ENCODE measurements at places on chromosomes 2 and 18. TPM values are rescaled to one million over a fixed set of nuclear protein-coding genes. Genes with fewer than 3 reads are reported as not detected.

DNA sequence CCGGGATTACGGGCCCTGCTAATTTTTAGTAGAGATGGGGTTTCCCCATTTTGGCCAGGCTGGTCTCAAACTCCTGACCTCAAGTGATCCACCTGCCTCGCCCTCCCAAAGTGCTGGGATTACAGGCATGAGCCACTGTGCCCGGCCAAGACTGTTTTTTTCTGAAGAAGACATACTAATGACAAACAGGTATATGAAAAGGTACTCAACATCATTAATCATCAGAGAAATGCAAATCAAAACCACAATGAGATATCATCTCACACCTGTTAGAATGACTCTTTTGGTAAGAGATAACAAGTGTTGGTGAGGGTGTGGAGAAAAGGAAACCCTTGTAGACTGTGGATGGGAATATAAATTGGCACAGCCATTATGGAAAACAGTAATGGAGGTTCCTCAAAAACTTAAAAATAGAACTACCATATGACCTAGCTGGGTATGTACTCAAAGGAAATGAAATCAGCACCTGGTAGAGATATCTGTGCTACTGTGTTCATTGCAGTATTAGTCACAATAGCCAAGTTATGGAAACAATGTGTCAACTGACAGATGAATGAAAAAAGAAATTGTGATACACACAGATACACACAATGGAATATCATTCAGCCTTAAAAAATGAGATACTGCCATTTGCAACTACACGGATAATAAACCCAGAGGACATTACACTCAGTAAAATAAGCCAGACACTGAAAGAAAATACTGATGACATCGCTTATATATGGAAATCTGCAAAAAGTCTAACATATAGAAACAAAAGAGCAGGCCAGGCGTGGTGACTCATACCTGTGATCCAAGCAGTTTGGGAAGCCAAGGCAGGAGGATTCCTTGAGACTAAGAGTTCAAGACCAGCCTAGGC is 20.8 kb downstream of the SOS1 start:
- peak; percentile 93 for DNase-seq

DNA sequence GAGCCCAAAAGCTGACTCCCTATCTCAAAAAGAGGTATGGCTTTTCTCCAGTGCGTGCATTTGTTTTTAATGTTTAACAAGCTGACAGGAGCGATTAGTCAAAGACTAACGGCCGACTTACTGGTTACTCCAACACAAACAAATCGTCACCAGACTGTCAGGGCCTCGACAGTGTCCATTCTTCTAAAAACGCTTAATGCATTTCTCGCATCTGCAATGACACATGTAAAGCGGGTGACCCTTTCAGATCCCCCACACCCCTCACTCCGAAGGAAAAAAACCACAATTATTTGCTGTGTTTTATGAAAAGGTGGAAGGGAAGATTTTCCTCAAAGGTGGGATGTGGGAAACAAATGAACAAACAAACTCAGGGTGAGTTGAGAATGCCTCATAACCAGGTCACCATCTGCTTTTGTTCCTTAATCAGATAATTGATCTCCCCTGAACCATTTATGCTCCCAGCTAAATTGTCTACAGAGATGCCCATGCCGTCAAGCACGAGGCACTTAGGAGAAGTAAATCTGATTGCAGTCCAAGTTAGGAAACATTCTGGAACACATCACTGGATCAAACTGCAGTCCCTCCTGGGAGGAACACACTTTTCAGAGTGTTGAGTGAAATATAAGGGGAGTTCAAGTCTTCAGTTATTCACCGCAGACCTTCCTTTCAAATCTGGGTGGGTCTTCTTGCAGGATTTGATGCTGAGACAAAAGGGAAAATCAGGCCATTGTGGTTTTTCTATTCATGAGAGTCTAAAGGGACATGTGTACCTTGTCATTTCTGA is 340.8 kb downstream of the CMPK2 start:
- no peak for DNase-seq

DNA sequence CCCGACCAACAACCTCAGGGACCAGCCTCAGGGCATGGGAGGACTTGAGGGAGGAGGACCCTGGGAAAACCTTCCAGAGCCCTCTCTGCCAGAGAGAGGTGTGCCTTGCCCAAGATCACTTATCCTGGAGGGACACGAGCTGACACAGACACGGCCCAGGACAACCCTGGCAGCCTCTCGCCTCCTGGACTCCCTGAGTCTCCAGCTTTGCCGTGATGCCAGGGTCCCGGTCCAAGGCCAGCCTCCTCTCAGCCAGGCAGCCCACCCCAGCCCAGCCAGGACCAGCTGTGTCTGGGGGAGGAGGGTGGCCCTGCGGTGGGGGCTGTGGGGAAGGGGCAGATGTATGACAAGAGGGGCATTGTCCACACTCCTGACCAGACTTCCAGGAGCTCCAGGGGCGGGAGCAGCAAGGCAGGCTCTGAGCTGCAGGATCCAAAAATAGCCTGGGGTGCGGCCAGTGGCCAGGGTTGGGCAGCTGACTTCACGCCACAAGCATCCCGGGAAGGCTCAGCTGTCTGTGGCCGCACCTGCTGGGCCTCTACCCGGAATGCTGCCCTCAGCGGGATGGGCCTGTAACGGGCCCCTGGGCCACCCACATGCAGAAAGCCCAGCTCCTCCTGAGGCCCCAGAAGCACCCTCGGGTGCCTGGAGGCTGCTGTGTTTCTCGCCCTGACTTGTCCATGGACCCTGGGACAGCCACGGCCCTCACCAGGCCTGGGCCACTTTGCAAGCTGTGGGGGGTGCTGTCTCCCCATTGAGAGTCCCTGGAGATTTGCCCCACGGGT is 65.5 kb upstream of the GPC1 start:
- DNase-seq: peak; percentile 89

RUFY4 gene
- not detected for total RNA-seq

DNA sequence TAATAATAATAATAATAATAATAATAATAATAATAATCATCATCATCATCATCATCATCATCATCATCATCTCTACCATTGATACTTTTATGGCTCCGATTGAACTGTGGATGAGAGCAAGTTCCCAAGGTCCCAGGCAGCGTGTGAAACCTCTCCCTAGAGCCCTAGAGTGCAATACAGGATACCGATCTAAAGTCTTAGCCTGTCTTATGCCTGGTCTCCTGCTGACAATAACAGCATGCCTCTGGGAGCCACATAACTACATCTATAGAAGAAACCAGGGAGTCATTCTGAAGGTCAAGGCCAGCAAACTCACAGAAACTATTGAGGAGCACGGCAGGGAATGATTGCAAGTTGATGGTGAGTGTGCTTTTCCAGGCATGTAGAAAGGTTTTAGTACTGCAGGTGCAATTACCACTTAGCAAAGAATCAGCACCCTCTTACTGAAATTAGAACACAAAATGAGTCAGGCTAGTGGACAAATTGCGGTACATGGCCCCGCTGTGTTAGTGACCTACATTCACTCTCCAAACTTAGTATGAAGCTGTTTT is 457.2 kb upstream of the CDH20 start:
- DNase-seq: no peak

CYRIA gene
- 4.1 TPM for total RNA-seq

- peak; percentile 22 for DNase-seq
Observed at GRCh38 chr2:159185401-159186130, 100.9 kb downstream of the WDSUB1 start.

DNA sequence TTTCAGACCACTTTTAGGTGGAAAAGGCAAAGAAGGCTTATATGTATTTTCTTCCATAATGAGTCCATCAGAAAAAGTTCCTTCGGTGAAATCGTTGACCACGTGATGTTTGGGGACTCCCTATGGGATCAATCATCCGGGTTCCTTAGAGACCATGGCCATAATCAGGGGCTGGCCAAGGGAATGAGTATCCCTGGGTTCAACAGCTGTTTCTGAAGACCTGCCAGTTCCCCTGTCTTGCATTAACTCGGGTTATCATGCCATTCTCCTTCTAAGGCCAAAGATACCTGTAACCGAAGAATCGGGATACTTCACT is 18.7 kb upstream of the TMEM177 start:
- DNase-seq: no peak

- DNase-seq: no peak
Observed at GRCh38 chr18:12049978-12050811, 43.4 kb upstream of the ANKRD62 start.

PTGR3 gene
- 6.3 TPM for total RNA-seq
